Fibroblast of skin of left biceps (primary cell): ENCODE measurements at places on chromosomes 1 and 21.

- peak; percentile 93 for DNase-seq
Measured at GRCh38 chr1:115251856-115252255, 86.2 kb downstream of the NGF start.

DNA sequence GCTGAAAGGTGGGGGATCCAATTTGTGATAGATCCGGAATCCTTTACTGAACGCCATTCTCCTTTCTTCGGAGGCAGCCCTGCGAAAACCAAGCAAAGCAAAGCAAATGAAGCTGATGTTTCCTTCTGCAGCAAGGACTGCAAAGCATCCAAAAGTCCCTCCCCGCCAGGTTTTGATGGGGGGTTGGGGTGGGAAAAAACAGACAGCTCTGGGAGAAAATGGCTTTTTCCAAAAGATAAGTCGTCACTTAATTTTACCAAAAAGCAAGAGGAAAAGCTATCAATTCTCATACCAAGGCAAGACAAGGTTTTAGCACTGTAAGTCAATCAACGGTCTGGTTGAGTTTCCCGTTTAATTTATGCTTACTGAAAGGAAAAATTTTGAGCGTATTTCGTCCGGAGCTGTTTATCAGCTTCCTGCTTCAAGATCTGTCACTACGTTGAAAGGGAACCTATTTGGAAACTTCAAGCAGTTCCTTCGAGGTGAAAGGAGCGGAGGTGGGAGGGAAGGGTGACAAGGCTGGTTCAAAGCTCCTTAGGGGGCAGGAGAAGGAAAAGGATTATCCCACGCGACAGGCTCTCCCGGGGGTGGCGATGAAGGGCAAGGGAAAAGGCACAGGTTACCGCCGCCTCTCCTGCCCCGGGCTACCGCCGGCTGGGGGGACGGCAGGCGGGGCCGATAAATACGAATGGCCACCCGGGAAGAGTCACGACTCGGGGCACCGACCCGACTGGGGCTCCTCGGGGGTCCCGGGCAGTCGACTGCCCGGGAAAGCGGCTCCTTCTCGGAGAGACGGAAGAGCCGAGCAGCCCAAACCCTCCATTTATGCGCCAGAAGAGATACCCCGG, 750 bp downstream of the SYNJ1 start:
- DNase-seq = no peak

- DNase-seq = no peak
Measured at GRCh38 chr21:46550116-46550941, 54.6 kb downstream of the S100B start.

- no peak for DNase-seq
Measured at GRCh38 chr1:113945329-113945728, 16.2 kb downstream of the HIPK1 start.

- no peak for DNase-seq
Measured at GRCh38 chr1:113811156-113811887, 954 bp downstream of the RSBN1 start.

GRCh38 chr1:94271373-94271772, 34.0 kb upstream of the ARHGAP29 start:
- no peak for DNase-seq

- no peak for DNase-seq
Measured at GRCh38 chr21:35142036-35142815, 93.1 kb upstream of the RUNX1 start.

DNA sequence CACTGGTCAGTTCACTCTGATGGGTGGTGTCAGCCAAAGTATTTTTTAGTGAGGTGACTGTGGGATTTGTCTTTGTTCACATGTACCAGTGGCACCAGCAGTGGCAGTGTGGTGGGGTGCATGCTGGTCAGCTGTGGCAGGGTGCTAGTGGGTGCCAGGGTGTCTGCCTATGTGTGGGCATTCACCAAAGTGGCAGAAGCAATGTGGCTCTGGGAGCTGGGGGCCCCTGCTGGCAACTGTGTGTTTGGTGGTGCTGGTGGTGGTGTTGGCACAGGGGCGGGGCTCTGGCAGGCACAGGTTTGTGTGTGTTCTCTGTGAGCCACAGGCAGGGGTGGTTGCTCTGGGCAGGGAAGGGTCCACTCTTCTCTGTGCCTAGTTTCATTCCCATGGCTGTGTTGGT, 161.5 kb downstream of the CENPF start:
- no peak for DNase-seq

GRCh38 chr1:33898406-33898805, 34.5 kb downstream of the HMGB4 start:
- DNase-seq = no peak

DNA sequence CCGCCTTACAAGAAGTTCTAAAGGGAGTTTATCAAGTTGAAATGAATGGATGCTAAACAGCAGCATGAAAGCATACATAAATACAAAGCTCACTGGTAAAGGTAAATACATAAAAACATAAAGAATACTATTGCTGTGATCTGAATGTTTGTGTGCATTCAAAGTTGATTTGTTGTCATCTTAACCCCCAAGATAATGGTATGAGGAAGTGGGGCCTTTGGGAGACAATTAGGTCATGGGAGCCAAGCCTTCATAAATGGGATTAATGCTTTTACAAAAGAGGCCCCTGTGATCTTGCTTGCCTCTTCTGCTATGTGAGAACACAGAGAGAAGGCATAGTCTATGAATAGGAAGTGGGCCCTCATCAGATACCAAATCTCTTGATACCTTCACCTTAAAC, 209.0 kb upstream of the SAMSN1 start:
- DNase-seq = no peak

- DNase-seq = no peak
Measured at GRCh38 chr1:87683196-87683956, 354.7 kb downstream of the LMO4 start.

- DNase-seq = no peak
Measured at GRCh38 chr1:165988817-165989216, 161.4 kb downstream of the UCK2 start.

GRCh38 chr1:172408958-172409357, 11.5 kb upstream of the C1orf105 start:
- DNase-seq = no peak

- DNase-seq = no peak
Measured at GRCh38 chr1:59136541-59137275, 160.2 kb upstream of the FGGY start.

- no peak for DNase-seq
Measured at GRCh38 chr21:45598109-45598508, 45.4 kb upstream of the PCBP3 start.

DNA sequence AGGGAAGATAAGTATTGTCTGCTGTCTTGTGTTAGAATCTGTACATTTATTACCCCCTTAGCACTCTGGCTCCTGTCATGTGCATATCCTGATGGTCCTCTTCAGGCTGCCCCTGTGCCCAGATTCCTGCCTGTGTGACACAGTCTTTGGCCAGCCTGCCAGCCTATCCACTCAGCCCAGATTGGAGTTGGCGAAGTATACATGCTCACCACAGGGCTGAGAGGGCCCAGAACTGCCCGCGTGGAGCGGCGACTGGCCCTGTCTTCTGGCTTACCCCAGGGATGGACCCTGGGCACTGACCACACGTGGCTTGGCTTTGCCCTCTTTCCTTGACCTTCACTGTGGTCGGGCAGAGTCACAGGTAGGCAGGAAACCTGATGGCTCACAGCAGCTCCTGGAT, 11.4 kb downstream of the RNF220 start:
- no peak for DNase-seq

GRCh38 chr1:53545663-53546408, 86.6 kb downstream of the DMRTB1 start:
- DNase-seq = no peak

- DNase-seq = no peak
Measured at GRCh38 chr1:26686795-26687194, 9.0 kb upstream of the ARID1A start.
